ENCODE measurements at places on chromosomes 7 and 10. TPM values are rescaled to one million over a fixed set of nuclear protein-coding genes. Genes with fewer than 3 reads are reported as not detected.

Gene SFTPA2
- total RNA-seq: 5.1 TPM

Gene GPR15LG
- not detected for total RNA-seq

Gene RAPGEF5
- total RNA-seq: 62.8 TPM

Gene SPDYE6
- not detected for total RNA-seq

Gene EPHB4
- total RNA-seq: 49.5 TPM

Gene MDFIC
- total RNA-seq: 60.7 TPM

Gene MKRN1
- 113 TPM for total RNA-seq

Gene FFAR4
- 0.31 TPM for total RNA-seq

Data from sciatic nerve (tissue), 2 donors.